ENCODE measurements at places on chromosomes 7 and 10. TPM values are rescaled to one million over a fixed set of nuclear protein-coding genes. Genes with fewer than 3 reads are reported as not detected.

Gene WDFY4
- not detected for total RNA-seq

DNA sequence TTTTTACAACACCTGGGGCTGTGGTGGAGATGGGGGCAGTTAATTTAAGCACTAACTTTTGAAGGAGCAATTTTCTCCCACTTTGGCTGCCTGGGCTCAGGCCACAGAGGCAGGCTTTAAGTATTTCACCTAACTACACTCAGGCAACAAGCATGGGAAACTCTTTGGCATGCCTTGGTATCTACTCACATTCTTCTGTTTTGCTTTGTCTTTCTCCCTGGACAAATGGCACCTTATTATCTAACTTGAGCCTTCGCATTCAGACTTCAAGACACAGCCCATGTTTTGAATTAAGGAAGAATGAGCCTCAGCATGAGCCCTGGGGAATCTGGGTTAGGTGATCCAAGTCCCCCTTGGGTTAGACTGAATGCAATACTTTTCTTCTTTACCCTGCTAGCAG, 31.8 kb upstream of the BMPER start:
- no peaks in the 10 kb centered on the region for H3K27me3 ChIP-seq
- no peaks in the 10 kb centered on the region for H3K36me3 ChIP-seq
- H3K4me3 ChIP-seq = no peak overlapping the region
- no peak overlapping the region for H3K27ac ChIP-seq

DNA sequence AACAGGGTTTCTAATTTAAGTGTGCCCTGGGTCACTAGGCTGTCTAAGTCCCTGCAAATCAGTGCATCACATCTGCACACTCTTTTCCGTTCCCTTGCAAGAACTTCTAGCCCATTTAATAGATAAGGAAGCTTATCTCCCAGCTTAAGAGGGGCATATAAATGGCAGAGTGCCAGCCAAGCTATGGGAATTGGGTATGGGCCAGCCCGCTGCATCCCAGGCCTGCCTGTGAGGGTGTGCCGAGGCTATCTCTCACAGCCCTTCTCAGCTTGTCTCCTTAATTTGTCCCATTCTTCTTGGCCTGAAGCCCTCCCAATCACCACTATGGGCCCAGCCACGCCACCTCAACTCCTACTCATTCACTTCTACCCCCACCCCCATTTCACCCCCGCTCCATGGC, 14.7 kb downstream of the AQP1 start:
- DNase-seq = no peak
- H3K4me3 ChIP-seq = no peak overlapping the region
- H3K4me1 ChIP-seq = no peaks in the 10 kb centered on the region

- no peak overlapping the region for H3K27ac ChIP-seq
- H3K4me3 ChIP-seq = peak overlapping the region; percentile 68
- peaks cover 69% of the 10 kb centered on the region for H3K27me3 ChIP-seq
- H3K36me3 ChIP-seq = no peaks in the 10 kb centered on the region
- H3K4me1 ChIP-seq = peaks cover 3% of the 10 kb centered on the region
Observed at GRCh38 chr10:43078986-43079273, 2.1 kb downstream of the RET start.

DNA sequence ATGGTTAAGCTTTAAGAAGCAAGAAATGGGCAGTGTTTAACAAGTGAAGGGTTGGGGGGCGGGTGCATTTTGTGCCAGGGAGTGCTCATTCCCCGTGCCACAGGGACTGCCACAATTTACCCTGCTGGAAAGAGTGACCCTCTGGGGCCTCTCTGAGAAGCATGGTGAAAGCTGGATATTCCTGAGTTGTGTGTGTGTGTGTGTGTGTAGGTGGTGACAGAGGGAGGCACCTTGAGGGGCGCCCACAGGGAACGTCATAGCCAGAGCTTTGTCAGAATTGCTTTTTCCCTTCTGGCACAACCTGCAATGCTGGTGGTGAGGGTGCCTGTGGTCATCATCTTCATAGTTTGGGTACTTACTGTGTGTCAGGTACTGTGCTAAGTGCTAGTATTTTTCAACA, 2.5 kb upstream of the WDR86 start:
- DNase-seq = no peak
- H3K4me1 ChIP-seq = peaks cover 14% of the 10 kb centered on the region
- peaks cover 39% of the 10 kb centered on the region for H3K27me3 ChIP-seq
- no peaks in the 10 kb centered on the region for H3K36me3 ChIP-seq

- H3K36me3 ChIP-seq = no peaks in the 10 kb centered on the region
- H3K4me3 ChIP-seq = no peak overlapping the region
- no peak overlapping the region for H3K27ac ChIP-seq
- no peaks in the 10 kb centered on the region for H3K27me3 ChIP-seq
Observed at GRCh38 chr10:29356931-29357330, 68.1 kb downstream of the LYZL1 start.
